HT1080 (cell line): ENCODE measurements at places on chromosomes 3 and 15.

- no peak for DNase-seq
Measured at GRCh38 chr3:47016086-47016933, 36.8 kb downstream of the NBEAL2 start.

GRCh38 chr15:19944261-19944888 lies 597.2 kb downstream of the GOLGA6L6 start:
- no peak for DNase-seq

DNA sequence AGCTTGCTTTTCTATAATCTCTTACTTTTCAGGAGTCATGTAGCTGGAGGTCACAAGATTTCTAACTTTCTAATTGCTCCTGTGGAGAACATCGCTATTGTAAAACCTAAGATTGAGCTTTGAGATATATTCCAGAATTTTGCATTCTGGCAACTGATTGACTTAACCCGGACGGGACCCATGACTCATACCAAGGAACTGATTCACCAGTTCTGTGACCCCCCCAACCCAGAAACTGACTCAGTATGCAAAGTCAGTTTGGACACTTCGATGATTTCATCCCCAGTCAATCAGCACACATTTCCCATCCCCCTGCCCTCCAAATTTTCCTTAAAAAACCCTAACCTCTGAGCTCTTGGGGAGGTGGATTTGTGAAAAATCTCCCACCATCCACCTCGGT lies 396.5 kb upstream of the GBE1 start:
- DNase-seq = peak; percentile 83

GRCh38 chr3:132829101-132829500 lies 106.9 kb upstream of the NPHP3 start:
- DNase-seq = no peak

DNA sequence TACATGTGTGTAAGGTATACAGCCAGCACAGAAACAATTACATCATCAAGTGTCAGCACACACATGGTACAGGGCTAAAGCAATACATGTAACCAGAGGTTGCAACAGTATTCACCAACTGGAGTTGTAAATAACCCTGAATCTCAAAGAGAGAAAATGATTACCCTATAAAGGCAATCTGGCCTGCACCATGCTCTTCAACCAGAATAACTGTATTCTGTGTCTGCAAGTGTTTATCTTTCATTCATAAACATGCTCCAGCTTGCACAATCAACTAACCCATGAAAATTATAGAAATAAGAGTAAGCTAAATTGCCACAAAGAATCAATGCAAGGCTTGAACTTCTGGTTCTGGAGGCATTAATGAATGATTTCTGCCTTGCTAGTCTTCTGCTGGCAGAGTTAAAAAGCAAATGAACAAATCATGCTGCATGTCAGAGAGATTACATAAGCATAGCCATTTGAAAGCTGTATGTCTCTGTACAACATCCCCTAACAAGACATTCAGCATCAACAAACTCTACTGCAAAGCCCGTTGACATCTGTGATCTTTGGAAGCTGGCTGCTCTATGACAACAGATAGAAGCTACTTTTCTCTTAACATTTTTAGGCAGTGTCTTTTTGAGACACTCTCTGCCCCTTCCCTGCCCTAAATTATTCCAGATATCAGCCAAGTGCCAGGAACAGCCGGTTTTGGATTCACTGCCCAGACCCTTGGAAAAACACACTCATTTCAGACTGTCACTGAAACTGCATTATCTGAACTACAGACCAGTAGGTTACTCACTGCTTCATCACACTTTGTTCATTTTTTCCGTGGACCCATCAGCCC lies 871.0 kb downstream of the OTOL1 start:
- no peak for DNase-seq

DNA sequence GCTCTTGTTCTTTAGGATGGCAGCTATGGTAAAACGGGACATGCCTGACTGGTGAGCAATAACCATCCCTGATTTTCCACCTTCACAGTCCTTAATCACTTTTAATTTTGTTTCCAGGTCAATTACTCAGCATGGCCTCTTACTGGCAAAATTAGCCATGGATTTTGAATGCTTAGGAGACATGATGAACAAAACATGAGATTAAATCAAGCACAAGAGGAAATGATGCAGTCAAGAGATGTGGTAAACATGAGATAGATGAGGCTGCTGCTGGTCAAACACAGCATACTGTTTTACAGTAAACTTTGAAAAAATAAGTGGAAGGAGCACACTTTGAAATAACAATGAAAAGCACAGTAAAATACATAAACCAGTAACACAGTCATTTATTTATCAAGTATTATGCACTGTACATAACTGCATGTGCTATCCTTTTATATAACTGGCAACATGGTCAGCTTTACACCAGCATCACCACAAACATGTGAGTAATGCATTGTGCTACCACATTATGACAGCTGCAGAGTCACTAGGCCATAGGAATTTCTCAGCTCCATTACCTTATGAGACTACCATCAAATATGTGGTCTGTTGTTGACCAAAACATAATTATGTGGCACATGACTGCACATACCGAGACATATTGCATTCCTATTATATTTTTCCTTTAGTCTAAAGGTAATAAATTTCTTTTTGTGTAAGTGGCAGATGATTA lies 30.1 kb upstream of the ZNF502 start:
- no peak for DNase-seq

DNA sequence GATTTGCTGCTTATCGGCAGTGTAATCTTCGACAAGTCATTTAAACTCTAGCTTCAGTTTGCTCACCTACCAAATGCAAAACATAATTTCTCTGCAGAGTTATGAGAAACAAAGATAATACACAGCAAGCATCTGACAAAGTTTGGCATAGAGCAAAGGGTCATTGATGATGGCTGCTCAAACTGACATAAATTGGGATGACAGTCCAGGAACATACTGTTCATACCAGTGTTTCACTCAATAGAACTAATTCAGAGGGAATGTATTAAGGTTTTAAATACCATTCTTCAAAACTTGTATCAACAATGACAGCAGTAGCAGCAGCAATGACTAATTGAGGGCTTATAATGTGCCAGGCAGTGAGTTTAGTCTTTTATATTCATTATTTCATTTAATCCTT lies 137.6 kb downstream of the SPATA16 start:
- DNase-seq = no peak

- DNase-seq = no peak
Measured at GRCh38 chr3:55782351-55782750, 295.2 kb upstream of the WNT5A start.

GRCh38 chr15:33378866-33379480 lies 68.2 kb downstream of the RYR3 start:
- DNase-seq = no peak

- DNase-seq = no peak
Measured at GRCh38 chr15:67815036-67815592, 10.2 kb upstream of the SKOR1 start.

GRCh38 chr3:31252216-31253185 lies 280.2 kb upstream of the STT3B start:
- DNase-seq = no peak

DNA sequence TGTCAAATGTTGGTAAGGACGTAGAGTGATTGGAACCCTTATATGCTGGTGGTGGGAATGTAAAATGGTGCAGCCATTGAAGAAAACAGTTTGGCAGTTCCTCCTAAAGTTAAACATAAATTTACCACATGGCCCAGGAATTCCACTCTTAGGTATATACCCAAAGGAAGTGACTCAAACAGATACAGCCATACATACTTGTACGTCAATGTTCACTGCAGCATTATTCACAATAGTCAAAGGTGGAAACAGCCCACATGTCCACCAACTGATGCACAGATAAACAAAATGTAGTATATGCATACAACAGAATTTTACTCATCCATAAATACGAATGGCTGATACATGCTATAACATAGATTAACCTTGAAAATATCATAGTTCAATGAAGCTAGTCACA lies 13.2 kb downstream of the CLASP2 start:
- peak; percentile 26 for DNase-seq

- no peak for DNase-seq
Measured at GRCh38 chr3:58202917-58203360, 7.8 kb downstream of the DNASE1L3 start.
